Kidney glomerular epithelial cell (primary cell): ENCODE measurements at places on chromosomes 5 and 9.
A peak's percentile ranks its signal among the peaks of the same experiment; 100 is the strongest.

DNA sequence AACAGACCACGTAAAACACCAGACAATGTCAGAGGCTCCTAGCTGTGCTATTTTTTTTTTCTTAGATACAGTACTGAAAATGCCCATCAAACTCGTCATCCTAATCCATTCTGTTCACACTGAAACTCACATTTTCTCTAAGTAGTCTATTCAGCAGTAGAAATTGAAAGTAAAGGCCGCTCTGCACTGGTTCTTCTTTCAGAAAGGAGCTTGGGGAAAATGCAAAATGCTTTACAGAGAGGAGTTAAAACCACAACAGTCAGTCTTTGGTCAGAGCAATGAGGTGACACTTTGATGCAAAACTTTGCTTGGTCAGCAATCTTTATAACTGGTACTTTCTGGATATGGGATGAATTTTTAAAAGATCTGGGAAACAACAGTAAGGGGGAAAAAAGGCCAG, 43.8 kb upstream of the SUSD1 start:
- DNase-seq: no peak

GRCh38 chr5:168860503-168860902, 281.3 kb upstream of the PANK3 start:
- no peak for DNase-seq

DNA sequence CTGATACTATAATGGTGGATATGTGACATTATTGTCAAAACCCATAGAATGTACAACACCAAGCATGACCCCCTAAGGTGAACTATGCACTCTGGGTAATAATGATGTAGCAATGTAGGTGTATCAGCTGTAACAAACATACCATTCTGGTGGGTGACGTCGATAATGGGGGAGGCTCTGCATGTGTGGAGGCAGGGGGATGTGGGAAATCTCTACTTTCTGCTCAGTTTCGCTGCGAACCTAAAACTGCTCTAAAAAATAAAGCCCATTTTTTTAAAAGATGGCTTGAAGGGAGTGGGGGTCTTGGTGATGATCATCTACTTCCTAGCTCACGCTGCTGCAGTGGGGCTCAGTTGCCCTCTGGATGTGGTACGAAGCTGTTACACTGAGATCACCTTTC, 51.1 kb downstream of the RASGEF1C start:
- no peak for DNase-seq

GRCh38 chr9:121736934-121737462, 85.6 kb downstream of the DAB2IP start:
- DNase-seq: no peak

DNA sequence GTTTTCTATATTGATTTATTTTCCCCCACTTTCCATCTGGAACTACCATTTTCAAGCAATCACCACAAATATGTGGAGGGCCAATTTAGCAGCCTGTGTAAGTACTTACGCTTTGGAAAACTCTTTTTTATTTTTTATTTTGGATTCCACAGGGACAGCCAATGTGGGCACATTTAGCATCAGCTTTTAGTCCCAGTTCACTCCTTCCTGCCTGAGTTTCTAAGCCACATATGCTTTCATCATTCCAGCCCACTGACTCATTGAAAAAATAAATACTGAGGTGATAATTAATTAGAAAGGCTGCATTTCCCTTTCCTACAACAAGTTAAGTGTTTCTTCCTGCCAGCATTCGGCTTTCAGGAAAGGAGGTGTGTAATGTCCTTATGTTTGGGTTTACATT, 76.8 kb downstream of the TMEM167A start:
- DNase-seq: peak; percentile 89

- DNase-seq: no peak
Measured at GRCh38 chr5:36403632-36404311, 102.1 kb upstream of the RANBP3L start.

DNA sequence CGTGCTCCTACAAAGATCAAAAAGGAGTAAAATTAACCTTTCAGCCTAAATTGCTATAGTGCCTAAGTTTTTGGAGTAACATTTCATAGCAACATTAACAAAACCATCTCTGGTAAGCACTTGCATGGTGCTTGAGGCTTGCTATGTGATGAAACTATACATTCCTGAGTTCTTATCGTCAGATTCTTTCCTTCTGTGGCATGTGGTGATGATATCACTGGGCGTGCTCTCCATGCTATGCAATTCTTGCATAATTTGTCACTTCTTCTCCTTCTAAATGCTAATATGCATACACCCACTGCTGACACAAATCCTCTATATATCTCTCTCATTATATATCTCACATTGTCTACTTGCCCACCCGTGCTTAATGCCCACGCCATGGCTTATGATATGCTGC, 2019.9 kb downstream of the MAT2B start:
- no peak for DNase-seq

DNA sequence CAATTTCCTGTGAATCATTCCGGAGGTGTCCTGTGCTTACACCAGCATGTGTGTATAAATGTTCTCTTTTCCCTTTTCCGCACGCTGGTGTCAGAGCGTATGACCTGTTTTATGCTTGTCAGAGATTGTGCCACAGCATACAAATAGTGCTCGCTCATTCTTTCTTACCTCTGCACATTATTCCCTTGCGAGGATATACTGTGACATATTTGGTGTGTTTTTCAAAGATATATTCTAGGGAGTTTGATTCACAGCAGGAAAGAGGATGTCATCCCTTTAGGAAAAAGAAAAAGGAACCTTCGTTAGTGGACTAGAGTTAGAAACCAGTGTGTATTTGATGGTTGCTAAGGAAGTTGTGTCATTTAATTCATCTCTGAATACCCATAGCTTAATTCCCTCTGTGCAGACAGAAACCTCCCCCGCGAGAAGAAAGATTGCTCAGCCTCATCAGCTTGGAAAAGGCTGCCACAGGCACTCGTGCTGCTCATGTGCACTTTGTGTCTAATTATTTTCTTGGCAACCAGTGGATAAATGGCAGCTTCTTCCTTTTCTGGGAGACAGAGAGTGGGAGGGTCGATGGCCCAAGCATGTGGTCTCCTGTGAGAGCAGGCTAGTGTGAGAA, 14.7 kb upstream of the CCIN start:
- peak; percentile 92 for DNase-seq
